MCF 10A (cell line): ENCODE measurements at places on chromosomes 3 and 15.
A peak's percentile ranks its signal among the peaks of the same experiment; 100 is the strongest.

GRCh38 chr3:5349343-5349742 lies 161.8 kb downstream of the EDEM1 start:
- H3K36me3 ChIP-seq = no peaks in the 10 kb centered on the region
- no peaks in the 10 kb centered on the region for H3K27me3 ChIP-seq
- H3K4me3 ChIP-seq = no peak overlapping the region

DNA sequence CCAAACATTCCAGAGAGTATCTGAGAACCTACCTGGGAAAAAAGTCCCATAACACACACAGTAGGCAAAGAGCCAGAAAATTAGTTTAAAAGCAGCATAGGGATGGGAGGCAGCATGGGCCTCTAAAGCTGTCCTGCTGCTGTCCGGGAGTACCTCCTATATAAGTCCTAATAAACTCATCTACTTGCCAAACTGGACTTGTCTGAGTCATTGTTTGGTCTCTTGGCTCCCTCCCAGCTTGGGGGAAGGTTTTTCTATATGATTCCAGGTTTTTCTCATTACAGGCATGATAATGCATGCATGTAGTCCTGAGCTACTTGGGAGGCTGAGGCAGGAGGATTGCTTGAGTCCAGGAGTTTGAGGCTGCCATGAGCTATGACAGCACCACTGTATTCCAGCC lies 17.5 kb upstream of the HACD2 start:
- H3K27ac ChIP-seq = no peak overlapping the region
- peak; percentile 96 for DNase-seq
- H3K36me3 ChIP-seq = peaks cover 16% of the 10 kb centered on the region
- peaks cover 42% of the 10 kb centered on the region for H3K4me1 ChIP-seq
- H3K27me3 ChIP-seq = no peaks in the 10 kb centered on the region
- peak overlapping the region; percentile 23 for H3K4me3 ChIP-seq

DNA sequence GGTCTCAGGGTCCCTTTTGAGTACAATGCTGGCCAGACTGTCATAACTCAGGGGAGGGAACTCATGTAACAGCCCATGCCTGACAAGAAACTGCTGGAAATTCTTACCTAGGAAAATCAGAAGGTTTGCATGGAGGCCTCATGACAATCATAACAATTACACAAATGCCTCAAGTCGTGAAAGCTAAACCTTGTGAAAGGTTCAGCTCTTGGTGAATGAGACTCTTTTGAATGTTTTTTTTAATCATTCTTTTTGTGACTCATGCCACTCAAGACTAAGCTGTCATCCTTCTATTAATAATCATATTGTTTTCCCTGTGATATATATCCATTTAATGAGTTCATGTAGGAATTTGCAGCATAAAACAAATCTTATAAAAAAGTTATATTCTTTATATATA lies 61.4 kb upstream of the LEKR1 start:
- peaks cover 29% of the 10 kb centered on the region for H3K4me1 ChIP-seq
- no peaks in the 10 kb centered on the region for H3K27me3 ChIP-seq
- H3K4me3 ChIP-seq = no peak overlapping the region
- H3K27ac ChIP-seq = no peak overlapping the region
- DNase-seq = no peak

GRCh38 chr3:109863701-109864100 lies 526.4 kb upstream of the DPPA4 start:
- no peak for DNase-seq
- H3K27me3 ChIP-seq = no peaks in the 10 kb centered on the region
- no peak overlapping the region for H3K27ac ChIP-seq
- no peak overlapping the region for H3K4me3 ChIP-seq

DNA sequence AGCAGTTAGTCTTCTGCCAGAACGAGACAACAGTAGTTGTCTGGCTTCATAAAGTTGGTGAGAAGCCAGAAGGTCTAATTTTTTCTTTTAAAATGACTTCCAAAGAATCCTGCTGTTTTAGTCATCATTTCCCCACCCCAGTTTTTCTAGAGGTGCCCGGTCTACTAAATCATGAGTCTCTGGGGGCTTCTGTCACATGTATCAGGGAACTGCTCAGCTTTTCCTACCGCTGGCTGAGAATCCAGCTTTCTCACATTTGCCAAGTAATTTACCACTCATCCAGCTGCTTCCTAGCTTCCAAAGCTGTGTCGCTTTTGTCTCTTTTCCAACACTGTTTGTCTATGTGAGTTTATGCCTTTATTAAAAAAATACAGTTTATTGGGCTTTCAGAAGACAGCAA lies 183.3 kb downstream of the NSUN3 start:
- peaks cover 5% of the 10 kb centered on the region for H3K4me1 ChIP-seq
- DNase-seq = no peak
- peaks cover 6% of the 10 kb centered on the region for H3K36me3 ChIP-seq
- H3K27ac ChIP-seq = no peak overlapping the region
- H3K27me3 ChIP-seq = peaks cover 49% of the 10 kb centered on the region

DNA sequence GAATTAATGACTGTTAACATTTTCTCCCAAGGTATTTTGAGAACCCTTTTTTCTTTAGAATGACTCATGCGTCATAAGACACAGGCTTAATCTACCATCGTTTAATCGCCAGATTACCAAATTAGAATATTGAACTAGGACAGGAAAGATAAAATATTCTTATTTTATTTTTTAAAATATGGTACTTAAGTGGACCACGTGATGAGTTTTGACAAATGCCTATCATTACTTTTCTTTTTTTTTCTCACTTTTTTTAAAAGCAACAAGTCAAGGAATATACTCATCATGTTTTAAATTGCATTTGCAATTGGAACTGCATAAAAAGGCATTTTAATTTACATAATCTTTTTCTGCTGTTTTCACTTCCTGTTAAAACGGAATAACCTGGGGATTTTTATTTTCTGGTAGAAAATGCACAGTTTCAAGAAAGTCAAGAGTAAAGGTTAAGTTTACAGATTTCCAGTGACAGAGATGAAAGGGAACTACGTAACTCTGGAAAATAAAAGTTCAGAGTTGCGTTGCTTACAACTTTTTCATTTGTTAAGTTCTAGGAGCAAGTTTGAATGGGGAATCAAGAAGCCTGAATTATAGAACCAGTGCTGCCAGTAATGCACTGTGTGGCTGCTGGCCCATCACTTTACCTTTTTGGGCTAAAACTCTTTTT lies 23.6 kb downstream of the SIAH2 start:
- no peak overlapping the region for H3K4me3 ChIP-seq
- H3K27me3 ChIP-seq = no peaks in the 10 kb centered on the region
- peaks cover 31% of the 10 kb centered on the region for H3K36me3 ChIP-seq

- H3K4me1 ChIP-seq = peaks cover 23% of the 10 kb centered on the region
- no peak for DNase-seq
- H3K4me3 ChIP-seq = no peak overlapping the region
- H3K36me3 ChIP-seq = peaks cover 27% of the 10 kb centered on the region
Measured at GRCh38 chr3:50172626-50173220, 17.6 kb downstream of the SEMA3F start.

GRCh38 chr15:95929232-95929846 lies 401.2 kb upstream of the NR2F2 start:
- H3K27me3 ChIP-seq = no peaks in the 10 kb centered on the region
- no peak for DNase-seq
- H3K36me3 ChIP-seq = no peaks in the 10 kb centered on the region
- no peaks in the 10 kb centered on the region for H3K4me1 ChIP-seq
- no peak overlapping the region for H3K4me3 ChIP-seq

DNA sequence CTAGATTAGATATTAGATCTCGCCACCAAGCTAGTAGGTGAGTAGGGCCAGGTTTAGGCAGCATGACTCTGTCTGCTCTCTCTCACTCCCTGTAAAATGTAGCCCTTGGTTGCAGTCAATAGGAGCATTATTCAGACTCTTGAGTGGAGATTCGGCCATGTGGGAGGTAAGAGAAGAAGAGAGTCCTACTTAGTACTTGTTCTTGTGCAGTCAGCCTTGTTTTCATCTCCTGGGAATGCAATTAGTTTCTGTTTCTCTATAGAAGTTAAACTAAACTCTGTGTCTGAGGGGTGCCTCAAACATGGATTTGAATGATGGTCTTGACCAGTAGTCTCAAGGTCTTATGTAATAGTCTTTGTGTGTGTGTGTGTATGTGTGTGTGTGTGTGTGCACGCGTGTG lies 229.5 kb upstream of the DPH6 start:
- peaks cover under 1% of the 10 kb centered on the region for H3K4me1 ChIP-seq
- no peaks in the 10 kb centered on the region for H3K27me3 ChIP-seq
- no peak overlapping the region for H3K4me3 ChIP-seq
- H3K27ac ChIP-seq = no peak overlapping the region
- no peaks in the 10 kb centered on the region for H3K36me3 ChIP-seq

GRCh38 chr15:67967871-67968431 lies 86.2 kb upstream of the PIAS1 start:
- no peak overlapping the region for H3K4me3 ChIP-seq
- no peaks in the 10 kb centered on the region for H3K36me3 ChIP-seq
- peaks cover 4% of the 10 kb centered on the region for H3K4me1 ChIP-seq
